ENCODE measurements at places on chromosomes 4 and X.

- DNase-seq: no peak
These were observed 628.8 kb downstream of the SPRY1 start for GRCh38 chr4:124025428-124025827.

DNA sequence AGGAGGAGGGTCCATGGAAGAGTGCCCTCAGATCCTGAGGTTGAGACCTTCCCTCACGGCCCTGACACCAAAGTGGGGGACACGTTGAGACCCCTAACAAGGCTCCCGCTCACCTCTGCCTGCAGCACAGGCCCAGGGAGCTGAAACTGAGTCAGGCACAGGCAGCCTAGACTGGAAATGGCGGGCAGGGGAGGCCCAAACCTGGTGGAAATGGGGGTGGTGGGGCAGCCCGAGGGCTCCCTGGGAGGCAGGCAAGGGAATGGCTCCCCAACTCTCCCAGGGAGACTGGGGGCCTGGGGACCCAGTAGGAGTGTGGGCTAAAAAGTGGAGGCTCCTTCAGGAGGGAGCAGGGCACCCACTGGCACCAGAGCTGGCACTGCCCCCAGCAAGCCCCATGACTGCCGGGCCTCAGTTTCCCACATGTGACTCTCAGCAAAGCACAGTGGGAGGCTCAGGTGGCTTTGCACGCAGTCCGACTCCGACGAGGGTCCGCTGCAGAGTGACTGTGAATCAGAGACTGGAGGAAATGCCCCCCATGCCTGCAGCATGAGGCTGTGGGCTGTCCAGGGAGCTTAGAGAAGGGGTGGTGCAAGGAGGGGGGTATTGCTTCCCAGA lies 5.9 kb downstream of the NKX1-1 start:
- no peak for DNase-seq

DNA sequence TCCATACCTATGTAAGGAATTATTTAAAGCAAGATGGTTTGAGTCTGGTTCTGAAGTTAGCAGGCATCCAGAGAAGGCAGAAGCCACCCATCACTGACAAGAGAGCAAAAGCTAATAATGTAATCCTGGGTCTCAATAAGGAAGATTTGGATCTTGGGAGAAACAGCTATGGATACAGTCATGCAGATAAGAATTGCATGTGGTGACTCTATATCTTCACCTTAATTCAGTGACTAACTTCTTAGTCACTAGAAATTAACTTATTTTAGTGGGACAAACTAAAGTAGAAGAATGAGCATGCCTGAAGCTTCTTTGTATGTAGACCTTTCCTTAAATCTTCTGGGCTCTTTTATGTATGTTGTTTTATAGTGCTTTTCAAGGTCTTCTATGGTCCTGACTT lies 66.6 kb downstream of the ATP10D start:
- no peak for DNase-seq

DNA sequence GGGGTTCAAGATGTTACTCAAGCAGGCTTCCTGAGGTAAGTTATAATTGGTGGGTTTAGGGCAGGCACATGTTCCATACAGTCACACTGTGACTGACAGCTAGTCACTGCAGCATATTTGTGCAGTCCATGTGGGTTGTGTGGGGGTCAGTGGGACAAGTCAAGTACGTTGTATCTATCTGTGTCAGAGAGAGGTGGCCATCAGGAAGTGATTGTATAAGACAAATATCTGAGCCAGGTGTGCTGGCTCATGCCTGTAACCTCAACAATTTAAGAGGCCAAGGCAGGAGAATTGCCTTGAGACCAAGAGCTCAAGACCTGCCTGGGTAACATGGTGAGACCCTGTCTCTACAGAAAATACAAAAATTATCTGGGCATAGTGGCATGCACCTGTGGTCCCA lies 509.3 kb downstream of the CENPC start:
- DNase-seq: no peak

GRCh38 chrX:1749499-1749898 lies 134.6 kb downstream of the ASMT start:
- no peak for DNase-seq

DNA sequence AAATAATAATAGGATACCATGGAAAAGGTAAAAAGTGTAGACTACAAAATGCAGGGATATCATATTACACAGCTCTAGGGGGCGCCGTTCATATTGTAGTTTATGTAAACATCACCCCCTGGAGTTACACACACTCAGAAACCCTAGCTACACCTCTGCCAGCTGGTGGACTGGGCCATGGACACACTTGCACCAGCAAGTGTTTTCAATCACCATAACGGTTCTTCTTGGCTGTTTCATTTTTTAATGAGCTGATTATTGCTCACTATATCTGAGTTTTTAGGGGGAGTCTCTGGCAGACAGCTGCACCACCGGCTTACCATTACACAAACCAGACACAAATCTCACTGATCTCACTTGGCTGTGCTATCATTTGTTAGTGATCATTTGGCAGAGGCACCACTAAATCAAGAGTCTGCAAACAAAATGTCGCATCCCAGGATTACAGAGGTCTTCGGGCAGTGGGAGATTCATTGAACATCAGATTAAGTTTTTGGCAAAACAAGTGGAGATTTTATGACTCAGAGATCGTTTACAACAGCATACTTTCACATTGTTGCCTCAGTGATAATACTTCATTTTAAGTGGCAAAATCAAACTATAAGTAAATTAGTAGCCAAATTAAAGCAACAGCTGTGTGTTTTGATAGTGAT lies 185.7 kb downstream of the UNC5C start:
- DNase-seq: peak; percentile 8

DNA sequence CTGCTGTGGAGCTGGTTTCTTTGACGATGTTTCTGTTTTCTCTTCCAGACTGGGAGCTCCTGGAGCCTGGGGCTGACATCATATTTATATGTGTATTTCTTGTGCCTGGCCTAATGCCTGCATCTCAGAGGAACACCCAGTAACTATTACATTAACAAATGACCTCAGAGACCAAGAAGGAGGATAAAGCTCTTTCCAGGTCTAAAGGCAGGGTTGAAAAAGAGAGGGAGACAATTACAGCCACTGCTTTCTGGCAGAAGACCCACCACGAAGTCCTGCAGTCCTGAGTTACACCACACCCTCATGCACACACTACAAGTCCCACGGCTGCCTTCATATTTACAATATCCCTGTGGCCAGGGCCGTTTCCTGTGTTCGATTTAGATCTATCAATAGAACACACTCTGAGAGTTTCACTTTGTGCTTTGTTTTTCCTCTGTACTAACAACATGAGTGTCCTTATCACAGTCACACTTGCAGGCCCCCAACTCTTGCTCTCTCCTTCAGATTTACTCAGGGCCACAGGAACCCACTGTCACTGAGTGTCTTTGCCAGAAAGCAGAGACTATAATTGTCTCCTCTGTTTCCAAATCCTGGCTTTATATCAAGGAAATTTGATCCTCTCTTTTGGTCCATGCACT lies 535.5 kb downstream of the MID1IP1 start:
- DNase-seq: peak; percentile 28

GRCh38 chr4:25346913-25347312 lies 30.1 kb upstream of the ANAPC4 start:
- no peak for DNase-seq

- DNase-seq: no peak
These were observed 208.7 kb downstream of the CBLL2 start for GRCh38 chrX:22481436-22481835.

DNA sequence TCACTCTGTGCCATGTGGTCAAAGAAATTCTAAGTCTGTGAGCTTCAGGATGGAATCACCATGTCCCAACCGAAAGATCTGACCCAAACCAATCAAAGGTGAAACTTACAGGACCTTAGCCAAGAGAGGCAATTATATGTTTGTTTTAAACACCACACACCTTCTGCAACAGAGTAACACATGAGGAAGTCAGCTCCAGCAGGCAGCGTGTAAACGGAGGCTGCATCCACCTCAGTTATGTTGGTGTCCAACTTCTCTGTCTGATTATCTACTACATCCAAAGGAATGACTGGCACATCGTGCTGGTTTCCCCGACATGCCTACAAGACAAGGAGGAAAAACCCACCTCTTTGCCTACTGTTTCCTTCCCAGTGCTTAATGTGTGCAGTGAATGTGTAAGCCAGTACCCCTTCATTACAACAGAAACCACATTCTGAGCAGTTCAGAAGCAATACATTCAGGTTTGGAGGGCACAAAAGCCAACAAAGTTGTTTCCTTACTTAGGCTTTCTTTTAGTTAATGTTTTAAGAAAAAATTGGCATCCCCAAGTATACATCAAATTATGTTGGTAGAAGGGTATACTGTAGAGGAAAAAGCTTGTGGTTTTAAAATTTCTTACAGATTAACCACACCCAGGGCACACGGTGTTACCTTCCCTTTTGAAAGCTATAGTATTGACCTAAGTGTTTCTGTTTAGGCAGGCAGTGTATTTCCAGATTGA lies 12.4 kb downstream of the CASP6 start:
- peak; percentile 44 for DNase-seq

- DNase-seq: no peak
These were observed 28.6 kb downstream of the GPC3 start for GRCh38 chrX:133956570-133957340.
